ENCODE measurements at places on chromosomes 5 and 9.

DNA sequence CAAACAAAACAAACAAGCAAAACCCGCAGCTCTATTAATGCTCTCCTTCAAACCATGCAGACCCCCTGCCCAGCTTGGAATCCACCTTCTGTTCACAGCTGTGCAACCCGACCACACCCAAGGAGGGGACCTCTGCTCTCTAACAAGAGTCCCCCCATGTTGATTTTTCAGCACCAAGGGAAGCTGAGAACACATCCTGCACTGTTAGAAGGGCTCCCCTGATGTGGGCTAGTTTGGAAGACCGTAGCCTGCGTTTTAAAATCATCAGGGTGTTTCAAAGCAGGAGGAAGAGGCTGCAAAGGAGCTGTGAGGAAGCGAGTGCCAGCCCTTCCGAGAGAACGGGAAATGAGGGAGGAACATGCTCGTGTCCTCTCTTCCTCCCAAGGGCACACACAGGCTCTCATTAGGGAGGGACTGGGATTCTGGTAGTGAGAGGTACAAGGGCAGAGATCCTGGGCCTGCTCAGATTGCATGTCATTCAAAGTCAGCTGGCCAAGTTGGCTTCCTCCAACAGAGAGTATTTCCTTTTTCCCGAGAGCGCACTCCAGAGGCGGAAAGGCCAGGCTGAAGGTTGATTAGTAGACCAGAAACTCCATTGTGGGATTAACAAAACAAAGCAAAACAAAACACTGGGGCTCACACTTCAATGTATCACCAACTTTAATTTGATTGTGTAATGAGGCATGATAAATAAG lies 185.9 kb downstream of the SEMA6A start:
- peak; percentile 76 for DNase-seq

DNA sequence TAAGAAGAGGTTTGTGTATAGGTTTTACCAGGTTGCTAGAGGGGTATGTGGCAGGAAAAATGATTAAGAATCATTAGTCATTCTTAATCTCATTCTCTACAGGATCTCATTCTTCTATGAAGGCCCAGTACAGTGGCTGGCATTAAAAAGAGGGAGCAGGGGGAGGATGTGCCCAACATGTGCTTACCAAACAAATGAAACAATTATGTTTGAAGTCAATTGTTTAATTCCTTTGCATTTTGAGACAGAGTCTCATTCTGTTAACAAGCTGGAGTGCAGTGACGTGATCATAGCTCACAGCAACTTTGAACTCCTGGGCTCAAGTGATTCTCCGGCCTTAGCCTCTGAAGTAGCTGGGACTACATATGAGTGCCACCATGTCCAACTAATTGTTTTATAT lies 23.0 kb downstream of the FNIP1 start:
- no peak for DNase-seq

DNA sequence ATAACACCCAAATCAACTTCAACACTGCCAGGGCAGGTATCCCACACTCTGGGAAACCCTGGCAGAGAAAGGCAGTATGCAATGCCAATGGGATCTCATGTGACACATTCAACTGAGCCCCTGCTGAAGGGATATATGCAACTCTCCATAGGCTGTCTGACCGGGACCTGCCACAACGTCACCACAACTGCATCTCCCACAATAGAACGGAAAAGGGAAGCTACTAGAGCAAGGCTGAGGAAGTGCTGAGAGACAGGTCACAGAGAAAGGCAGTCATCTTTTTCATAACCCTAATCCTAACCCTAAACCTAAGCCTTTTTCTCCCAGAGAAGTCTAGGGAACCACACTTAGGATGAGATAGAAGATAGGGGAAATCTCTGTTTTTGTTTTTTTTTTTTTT lies 345.9 kb upstream of the CD180 start:
- DNase-seq = no peak

- DNase-seq = no peak
Measured at GRCh38 chr9:79301551-79302391, 270.0 kb upstream of the TLE4 start.

DNA sequence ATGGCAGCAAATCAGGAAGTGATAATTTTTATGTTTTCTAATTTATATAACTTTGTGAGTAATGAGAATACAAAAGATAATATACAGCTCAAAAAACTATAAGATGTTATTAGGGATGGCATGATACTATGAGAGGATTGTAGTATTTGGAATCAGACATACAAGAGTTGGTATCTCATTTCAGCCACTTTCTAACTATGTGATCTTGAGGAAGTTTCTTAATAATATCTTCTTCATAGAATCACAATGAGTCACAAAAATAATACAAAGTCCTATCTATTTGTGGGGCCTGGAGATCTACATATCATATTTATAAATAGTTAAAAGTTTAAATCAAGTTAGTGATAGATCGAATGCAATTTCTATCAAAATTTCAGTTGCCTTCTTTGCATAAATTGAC lies 23.7 kb upstream of the TMED7 start:
- no peak for DNase-seq

DNA sequence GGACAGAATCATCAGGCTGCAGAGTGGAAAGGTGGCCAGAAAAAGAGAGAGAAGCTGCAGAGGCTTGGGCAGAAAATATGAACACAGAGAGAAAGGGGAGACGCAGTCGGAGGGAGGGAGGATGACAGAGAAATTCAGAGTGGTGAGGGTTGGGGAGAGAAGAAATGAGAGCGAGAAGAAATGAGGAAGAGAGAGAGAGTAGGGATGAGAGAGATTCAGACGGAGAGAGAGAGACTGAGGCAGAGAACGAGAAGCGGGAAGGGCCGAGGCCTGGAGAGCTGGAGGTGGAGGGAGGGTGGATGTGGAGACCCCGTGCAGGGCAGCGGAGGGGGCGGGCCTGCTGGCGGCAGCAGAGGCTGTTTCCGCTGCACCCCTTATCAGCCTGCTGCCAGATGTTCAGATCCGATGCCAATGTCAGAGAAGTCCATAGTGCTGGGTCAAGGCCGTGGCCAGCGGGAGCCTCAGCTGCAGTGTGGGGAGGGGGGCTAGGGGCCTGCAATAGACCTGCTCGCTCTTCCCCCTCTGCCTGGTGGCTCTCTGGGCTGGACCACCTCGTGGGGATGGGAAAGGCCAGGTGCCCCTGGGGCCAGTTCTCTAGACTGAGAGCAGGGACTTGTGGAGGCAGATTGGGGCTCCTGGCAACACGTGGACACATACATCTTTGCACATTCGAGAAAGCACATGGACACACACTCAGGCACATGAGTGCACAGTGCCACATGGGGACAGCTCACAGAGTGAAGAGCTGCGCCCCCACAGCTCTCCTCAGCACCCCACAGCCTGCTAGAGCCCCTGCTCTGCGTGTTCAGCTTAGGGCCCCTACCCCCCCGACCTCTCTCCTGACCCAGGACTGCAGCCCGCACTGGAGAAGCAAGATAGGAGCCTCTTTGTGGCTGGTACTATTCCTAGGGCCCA lies 4.9 kb upstream of the NR5A1 start:
- peak; percentile 60 for DNase-seq

- no peak for DNase-seq
Measured at GRCh38 chr5:122179701-122180100, 50.4 kb downstream of the ZNF474 start.

- DNase-seq = no peak
Measured at GRCh38 chr5:126354012-126354857, 69.0 kb upstream of the GRAMD2B start.

GRCh38 chr5:114565139-114565538 lies 203.3 kb downstream of the KCNN2 start:
- DNase-seq = no peak

DNA sequence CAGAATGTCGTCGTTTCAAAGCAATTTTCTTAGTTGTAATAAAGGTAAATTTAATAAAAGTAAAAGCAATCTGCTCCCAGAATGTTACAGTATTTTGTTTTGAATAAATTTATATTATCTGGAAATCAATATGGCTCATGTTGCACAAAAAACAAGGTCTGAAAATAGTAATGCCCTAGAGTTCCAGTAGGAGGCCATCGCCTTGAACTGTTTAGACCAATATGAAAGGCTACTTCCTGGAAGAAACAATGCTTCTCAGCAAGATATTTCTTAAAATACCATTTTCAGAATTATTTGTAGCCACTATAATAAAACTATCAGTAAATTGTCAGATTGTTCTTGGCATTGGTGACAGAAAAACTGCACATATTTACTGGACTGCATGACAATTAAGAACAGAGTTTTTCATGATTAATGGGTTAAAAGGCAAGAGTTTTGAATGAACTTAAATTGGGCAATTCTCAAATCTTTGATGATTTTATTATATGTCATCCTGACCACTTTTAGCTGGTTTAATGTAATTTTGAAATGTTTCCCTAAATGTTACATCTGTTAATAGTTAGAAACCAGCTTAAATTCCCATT lies 153.2 kb downstream of the COMMD10 start:
- DNase-seq = no peak

GRCh38 chr9:98944057-98944733 lies 488 bp downstream of the COL15A1 start:
- peak; percentile 81 for DNase-seq

GRCh38 chr5:74576941-74577456 lies 63.5 kb downstream of the ENC1 start:
- DNase-seq = no peak

DNA sequence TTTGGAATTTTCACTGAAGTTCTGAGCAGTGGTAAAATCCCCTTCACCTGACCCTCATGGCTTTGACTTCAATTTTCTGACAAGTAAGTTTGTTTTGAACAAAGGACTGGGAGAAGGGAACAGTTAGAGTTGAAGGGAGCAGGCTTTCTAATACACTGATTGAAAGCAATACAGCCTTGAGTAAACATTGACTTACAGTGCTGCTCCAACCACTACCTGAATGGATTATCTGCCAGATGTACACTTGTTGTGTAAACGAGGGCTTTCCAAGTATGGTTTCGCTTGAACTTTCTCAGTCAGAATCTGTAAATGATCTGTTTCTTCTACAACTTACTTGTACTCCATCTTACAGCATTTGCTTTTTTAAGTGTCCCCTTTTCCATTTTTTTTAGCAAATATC lies 1414.9 kb upstream of the NUDT12 start:
- DNase-seq = no peak

- no peak for DNase-seq
Measured at GRCh38 chr9:3401221-3401954, 124.4 kb downstream of the RFX3 start.

DNA sequence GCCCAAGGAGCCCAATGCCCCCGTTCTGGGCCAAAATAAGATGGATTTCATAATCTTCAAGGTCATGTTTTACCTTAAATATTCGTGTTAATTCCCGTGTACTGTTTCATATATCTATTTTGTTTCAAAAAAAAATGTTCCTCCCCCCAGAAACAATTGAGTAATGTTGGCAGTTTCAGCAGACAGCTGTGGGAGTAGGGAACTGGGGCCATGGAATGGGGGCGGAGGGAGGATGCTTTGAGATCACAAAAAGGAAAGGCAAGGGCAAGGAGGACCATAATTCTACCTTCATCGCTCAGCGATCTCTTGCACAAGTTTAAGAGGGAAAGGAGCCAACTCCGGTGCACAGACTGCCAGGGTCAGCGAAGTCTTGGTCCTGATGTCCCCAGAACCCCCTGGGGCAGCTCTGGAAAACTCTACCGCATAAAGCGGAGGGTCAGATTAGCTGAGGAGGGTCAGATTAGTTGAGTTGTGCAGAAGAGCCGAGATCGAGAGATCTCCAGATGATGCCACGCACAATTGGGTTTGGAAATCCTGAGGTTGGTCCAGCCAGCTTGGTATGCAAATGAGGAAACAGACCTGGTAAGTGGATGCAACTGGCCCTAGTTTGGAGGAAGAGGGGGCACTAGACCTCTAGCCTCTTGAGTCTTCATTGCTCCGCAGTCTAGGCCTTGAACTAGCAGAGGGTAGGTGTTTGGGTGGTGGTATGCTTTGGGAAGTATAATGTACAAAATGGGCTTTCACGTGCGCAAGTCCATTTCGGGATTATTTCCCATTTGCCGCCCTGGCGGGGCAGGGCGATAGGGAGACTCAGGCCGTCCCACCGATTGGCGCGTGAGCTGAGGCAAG lies 24.0 kb downstream of the CDKN2A start:
- no peak for DNase-seq

GRCh38 chr9:6996061-6996854 lies 238.5 kb downstream of the KDM4C start:
- DNase-seq = no peak

GRCh38 chr5:18652404-18653215 lies 1018.4 kb downstream of the TAF11L14 start:
- peak; percentile 75 for DNase-seq

- DNase-seq = no peak
Measured at GRCh38 chr5:69011910-69012309, 81.9 kb upstream of the SLC30A5 start.

GRCh38 chr5:59864718-59865117 lies 28.8 kb downstream of the PDE4D start:
- DNase-seq = peak; percentile 49
